ENCODE measurements at places on chromosomes 6 and 20. TPM values are rescaled to one million over a fixed set of nuclear protein-coding genes. Genes with fewer than 3 reads are reported as not detected.

The CNR1 gene
- polyA plus RNA-seq: 2.5 TPM

The GSS gene
- polyA plus RNA-seq: 22.3 TPM

The GCNT2 gene
- 6.0 TPM for polyA plus RNA-seq

The CENPW gene
- polyA plus RNA-seq: 6.2 TPM

The TEAD3 gene
- not detected for polyA plus RNA-seq

The RIPPLY2 gene
- polyA plus RNA-seq: not detected

The LRRC73 gene
- not detected for polyA plus RNA-seq

The CGAS gene
- 16.2 TPM for polyA plus RNA-seq

The MCHR2 gene
- not detected for polyA plus RNA-seq

The CD93 gene
- polyA plus RNA-seq: not detected

The CST5 gene
- polyA plus RNA-seq: not detected

The ANKRD6 gene
- 6.6 TPM for polyA plus RNA-seq

The USP49 gene
- 1.5 TPM for polyA plus RNA-seq

The MRPL14 gene
- 70.6 TPM for polyA plus RNA-seq

The FERMT1 gene
- not detected for polyA plus RNA-seq

The MACROD2 gene
- polyA plus RNA-seq: 1.3 TPM

The MAS1 gene
- polyA plus RNA-seq: not detected

The KIF25 gene
- polyA plus RNA-seq: not detected

The CPNE5 gene
- 280 TPM for polyA plus RNA-seq

The RAB44 gene
- polyA plus RNA-seq: not detected

The C6orf118 gene
- polyA plus RNA-seq: not detected

The OPN5 gene
- not detected for polyA plus RNA-seq

The SLPI gene
- polyA plus RNA-seq: not detected

The FOXQ1 gene
- polyA plus RNA-seq: not detected

The VWA7 gene
- 2.6 TPM for polyA plus RNA-seq

The SH3BGRL2 gene
- 0.46 TPM for polyA plus RNA-seq

The HLA-F gene
- 393 TPM for polyA plus RNA-seq

The ABHD16B gene
- 0.19 TPM for polyA plus RNA-seq

The LRRN4 gene
- polyA plus RNA-seq: not detected

The EDN3 gene
- polyA plus RNA-seq: not detected

The SLC22A1 gene
- 0.18 TPM for polyA plus RNA-seq

The BPIFA1 gene
- not detected for polyA plus RNA-seq

The C6orf132 gene
- not detected for polyA plus RNA-seq

The ZGPAT gene
- 59.4 TPM for polyA plus RNA-seq

The AKAP7 gene
- 2.8 TPM for polyA plus RNA-seq

The TP53INP2 gene
- polyA plus RNA-seq: 1.3 TPM

The HSPA12B gene
- not detected for polyA plus RNA-seq

The HLA-G gene
- 3.5 TPM for polyA plus RNA-seq

The CALHM6 gene
- polyA plus RNA-seq: 307 TPM

The CYB5R4 gene
- 68.5 TPM for polyA plus RNA-seq

The RNF144B gene
- 6.2 TPM for polyA plus RNA-seq

The CCN2 gene
- polyA plus RNA-seq: not detected

The COL20A1 gene
- polyA plus RNA-seq: not detected

The PPT2 gene
- 1.5 TPM for polyA plus RNA-seq

The FOXA2 gene
- polyA plus RNA-seq: not detected

The GNMT gene
- 1.2 TPM for polyA plus RNA-seq

The HLA-DOA gene
- 363 TPM for polyA plus RNA-seq

The PROCR gene
- polyA plus RNA-seq: not detected

The MOG gene
- not detected for polyA plus RNA-seq

The HEY2 gene
- 0.30 TPM for polyA plus RNA-seq

The SCUBE3 gene
- polyA plus RNA-seq: 0.09 TPM

The TRIM10 gene
- not detected for polyA plus RNA-seq

The MYCT1 gene
- polyA plus RNA-seq: not detected

The PAK5 gene
- polyA plus RNA-seq: not detected

The PRICKLE4 gene
- polyA plus RNA-seq: not detected

The EPPIN gene
- not detected for polyA plus RNA-seq

The GPR6 gene
- polyA plus RNA-seq: not detected

The SIRPB1 gene
- polyA plus RNA-seq: 2.0 TPM

The STMN3 gene
- polyA plus RNA-seq: 2.7 TPM

Measured in IgD-negative memory B cell (primary cell).